Dorsolateral prefrontal cortex (tissue), 122 donors: ENCODE measurements at places on chromosomes 5 and 9. TPM values are rescaled to one million over a fixed set of nuclear protein-coding genes. Genes with fewer than 3 reads are reported as not detected.

The NTNG2 gene
- total RNA-seq, result 41.6 TPM

The GHR gene
- 3.9 TPM for total RNA-seq

The SETX gene
- total RNA-seq, result 50.4 TPM

The FST gene
- total RNA-seq, result 0.37 TPM

The FBXL7 gene
- 20.6 TPM for total RNA-seq
